ENCODE measurements at places on chromosomes 6 and 20.
A peak's percentile ranks its signal among the peaks of the same experiment; 100 is the strongest.

DNA sequence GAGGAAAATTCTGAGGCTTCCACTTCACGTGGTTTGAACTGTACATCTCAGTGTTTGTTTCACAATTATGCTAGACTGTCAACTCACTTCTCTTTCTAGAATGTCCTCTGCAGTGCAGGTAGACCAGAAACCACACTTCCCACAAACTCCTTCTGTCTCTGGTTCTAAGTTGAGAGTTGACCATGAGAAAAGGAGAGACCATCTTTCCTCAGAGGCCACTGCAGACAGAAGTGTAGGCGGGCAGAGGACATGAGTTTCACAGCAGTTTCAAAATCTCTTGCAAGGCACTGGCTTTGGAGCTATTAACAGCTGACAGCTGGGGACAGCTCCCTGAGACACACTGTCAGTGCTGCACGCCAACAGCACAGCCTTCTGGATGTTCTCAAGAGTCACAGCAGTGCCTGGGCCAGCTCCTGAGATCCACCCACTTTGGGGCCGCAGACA, 55.4 kb upstream of the MOXD1 start:
- DNase-seq = no peak

GRCh38 chr6:10585209-10585845, 64.2 kb downstream of the GCNT2 start:
- DNase-seq = no peak

DNA sequence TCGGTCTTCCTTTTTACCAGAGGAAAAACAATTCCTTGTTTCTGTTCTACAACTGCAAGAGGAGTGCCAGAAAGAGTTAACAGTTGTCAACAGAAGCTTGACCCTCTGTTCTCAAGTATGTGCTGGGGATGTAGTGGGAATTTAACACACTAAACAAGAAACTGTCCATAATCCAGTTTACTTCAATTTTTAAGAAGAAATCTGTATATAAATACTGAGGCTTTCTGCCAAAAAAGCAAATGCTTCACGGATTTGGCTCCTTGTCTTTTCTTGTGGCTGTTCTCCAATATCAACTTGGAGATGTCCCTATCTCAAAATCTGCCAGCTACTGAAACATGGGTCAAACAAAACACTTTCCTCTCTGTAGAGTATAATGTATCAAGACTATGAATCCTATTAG, 26.8 kb downstream of the REV3L start:
- no peak for DNase-seq

- DNase-seq = no peak
Measured at GRCh38 chr6:151585741-151586140, 91.9 kb downstream of the CCDC170 start.

DNA sequence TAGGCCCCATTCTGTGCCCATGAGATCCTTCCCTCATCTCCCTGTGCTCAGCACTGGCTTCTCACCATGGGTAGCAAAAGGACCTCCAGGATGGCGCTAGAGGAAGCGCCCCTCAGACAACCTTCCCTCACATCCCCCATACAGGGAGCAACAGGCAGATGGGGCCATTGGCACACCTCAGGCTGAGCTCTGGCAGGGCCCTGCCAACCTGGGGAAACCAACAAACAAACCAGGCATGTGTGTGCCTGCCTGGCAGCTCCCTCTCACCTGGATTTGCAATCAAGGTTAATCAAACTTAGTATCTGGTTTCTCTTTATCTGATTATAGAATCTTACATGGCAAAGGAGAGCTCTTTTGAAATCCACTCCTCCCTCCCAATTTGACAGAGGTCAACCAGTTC, 134.9 kb downstream of the SLC23A2 start:
- DNase-seq = no peak

DNA sequence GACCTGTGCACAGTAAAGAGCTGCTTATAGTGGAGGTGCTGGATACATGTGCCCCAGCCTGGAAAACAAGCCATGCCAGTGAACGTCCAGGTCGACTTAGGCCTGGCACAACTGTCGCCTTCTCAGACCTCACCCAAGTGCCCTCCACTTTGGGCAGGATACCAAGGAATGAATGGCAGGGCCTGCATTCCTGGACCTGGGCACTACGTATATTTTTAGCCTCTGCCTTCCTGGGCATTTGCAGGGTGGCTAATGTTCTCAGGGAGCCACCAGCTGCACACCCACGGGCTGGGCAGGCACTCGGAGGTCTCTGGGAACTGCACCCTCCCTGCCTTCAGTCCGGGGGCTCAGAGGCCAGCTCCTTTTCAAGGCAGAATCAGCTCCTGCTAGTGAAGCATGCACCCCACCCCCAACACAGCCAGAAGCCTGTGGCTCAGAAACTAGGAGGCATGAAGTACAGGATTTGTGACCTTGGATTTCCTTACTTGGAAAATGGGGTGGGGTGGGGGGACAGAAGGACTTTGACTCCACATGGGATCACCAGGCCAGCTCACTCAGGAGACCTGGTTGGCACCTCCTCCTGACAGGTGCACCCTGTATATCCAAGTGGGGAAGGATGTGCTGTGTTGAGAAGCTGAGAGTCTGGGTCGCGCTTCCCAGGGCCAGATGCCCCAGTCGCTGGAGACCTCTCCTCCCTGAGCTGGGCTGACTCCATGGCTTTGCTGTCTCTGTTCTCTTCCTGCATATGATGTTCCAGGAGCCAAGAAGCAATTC, 2.5 kb upstream of the LSM14B start:
- DNase-seq = no peak

DNA sequence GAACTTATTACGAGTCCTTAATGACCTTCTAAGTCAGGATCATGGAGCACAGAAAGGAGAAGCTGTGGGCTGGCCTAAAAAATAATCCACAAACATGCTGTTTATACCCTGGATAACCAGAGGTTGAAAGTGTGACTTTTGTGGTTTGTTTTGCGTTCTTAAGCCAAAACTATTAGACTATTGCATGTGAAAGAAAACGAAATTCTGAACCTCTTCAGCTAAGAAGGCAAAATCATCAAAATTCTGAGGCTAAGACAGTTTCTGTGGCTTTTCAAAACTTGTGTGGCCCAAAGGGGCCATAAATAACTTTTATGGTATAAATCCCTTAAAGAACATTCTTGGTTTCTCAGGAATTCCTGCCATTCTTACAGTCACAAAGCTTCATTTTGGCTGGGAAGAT, 251.0 kb downstream of the UST start:
- no peak for DNase-seq

GRCh38 chr20:2967841-2968240, 75.6 kb upstream of the GNRH2 start:
- DNase-seq = no peak

DNA sequence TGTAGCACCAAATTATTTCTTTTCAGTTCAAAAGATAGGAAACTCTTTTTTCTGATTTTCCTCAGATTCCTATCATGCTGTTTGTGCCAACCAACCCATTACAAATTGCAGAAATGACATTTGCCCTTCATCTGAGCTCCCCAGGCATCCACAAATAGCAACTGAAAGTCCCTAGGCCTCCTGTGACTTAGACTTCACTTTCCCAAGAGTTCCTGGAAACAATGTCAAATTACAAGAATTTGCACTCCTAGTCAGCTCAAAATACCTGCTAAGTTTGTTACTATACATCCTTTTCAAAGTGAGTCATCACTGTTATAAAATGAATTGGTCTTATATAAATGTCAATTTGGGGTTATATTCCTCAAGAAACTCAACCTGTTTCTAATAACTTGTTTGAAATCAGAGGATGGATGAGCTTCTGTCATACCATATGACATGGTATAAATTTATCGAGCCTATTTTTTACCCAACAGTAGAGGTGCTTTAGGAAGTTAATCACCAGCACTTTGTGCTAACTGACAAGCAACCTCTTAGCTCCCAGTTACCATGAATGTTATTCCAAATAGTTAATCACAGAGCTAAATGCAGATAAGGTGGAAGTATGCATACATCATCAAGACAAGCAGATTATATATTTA, 256.5 kb downstream of the HACE1 start:
- no peak for DNase-seq

DNA sequence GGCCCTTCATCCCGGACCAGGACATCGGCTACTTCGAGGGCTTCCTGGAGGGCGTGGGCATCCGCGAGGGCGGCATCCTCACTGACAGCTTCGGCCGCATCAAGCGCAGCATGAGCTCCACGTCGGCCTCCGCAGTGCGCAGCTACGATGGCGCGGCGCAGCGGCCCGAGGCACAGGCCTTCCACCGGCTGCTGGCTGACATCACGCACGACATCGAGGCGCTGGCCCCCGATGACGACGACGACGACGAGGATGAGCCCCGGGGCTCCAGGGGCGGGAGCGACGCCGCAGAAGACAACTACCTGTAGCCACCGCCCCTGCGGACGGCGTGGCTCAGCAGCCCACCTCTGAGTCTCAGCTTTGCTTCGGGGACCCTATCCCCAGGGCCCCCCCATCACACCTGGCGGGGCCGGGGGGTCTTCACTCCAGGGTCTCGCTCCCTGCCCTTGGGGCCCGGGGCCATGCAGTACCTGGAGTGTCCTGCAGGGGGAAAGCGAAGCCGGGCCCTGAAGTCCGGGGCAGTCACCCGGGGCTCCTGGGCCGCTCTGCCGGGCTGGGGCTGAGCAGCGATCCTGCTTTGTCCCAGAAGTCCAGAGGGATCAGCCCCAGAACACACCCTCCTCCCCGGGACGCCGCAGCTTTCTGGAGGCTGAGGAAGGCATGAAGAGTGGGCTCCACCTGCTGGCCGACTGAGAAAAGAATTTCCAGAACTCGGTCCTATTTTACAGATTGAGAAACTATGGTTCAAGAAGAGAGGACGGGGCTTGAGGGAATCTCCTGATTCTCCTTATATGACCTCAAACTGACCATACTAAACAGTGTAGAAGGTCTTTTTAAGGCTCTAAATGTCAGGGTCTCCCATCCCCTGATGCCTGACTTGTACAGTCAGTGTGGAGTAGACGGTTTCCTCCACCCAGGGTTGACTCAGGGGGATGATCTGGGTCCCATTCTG, 20.8 kb upstream of the HCK start:
- DNase-seq = peak; percentile 39

- no peak for DNase-seq
Measured at GRCh38 chr6:84453499-84453898, 226.1 kb upstream of the CEP162 start.

DNA sequence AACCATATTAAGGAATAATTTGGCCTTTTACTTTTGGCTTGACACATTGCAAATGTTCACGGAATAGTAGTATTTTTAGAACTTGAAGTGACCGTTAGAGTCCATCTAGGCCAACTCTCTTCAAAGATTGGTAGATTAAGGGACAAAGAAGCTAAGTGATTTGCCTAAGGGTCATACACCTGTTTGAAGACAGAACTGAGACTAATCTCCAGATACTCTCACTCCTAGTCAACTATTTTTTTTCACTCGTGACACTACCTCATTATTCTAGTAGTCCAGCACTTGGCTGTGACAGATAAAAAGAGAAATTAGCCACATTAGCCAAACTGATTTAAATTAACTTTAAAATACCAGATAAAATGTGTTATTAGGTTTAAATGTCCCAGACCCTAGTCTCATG, 10.6 kb downstream of the ACSS2 start:
- DNase-seq = no peak

- DNase-seq = no peak
Measured at GRCh38 chr6:159110013-159110412, 59.2 kb upstream of the FNDC1 start.

DNA sequence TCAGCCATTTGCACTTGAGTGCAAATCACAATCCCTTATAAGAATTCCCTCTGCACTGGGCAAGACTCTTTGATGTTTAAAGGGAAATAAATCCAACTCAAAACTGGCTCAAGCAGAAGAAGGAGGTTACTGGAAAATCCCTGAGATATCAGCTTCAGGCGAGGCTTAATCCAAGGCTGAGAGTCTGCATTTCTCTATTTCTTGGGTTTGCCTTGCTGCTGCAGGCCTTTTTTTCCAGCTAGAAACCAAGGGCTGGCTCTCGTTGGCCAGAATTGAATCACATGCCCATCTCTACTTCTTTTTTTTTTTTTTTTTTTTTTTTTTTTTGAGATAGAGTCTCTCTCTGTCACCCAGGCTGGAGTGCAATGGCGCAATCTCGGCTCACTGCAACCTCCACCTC, 11.7 kb downstream of the HCK start:
- no peak for DNase-seq

DNA sequence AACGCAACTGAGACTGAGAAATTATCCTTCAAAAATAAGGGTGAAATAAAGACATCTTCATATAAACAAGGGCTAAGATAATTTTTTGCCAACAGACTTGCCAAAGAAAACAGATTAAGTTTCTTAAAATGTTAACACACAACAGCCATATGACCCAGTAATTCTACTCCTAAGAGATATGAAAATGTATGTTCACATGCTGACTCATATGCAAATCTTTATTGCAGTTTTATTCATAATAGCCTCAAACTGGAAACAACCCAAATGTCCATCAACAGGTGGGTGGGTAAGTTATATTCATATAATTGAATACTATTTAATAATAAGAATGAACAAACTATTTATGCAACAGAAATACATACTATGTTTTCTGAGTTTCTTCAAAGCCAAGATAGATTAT, 140.1 kb downstream of the REV3L start:
- no peak for DNase-seq

DNA sequence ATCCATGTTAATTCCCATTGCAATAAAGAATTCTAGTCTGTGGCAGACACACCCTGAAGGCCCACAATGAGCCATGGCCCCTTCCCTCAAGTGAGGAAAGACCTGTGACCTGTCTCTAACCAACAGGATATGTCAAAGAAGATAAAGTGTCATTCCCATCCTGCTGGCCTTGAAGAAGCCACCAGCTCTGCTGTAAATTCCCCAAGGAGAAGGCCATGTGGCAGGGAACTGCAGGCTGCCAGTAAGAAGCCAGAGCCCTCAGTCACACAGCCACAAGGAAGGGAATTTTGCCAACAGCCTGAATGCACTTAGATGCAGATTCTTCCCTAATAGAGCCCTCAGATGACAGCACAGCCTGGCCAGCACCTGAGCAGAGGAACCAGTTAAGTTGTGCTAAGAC, 24.8 kb downstream of the VIP start:
- no peak for DNase-seq

Data from effector CD8-positive, alpha-beta T cell (primary cell).